ENCODE measurements at places on chromosomes 5 and 9. TPM values are rescaled to one million over a fixed set of nuclear protein-coding genes. Genes with fewer than 3 reads are reported as not detected.

ZDHHC11B gene
- 0.86 TPM for total RNA-seq

KIF12 gene
- total RNA-seq: 3.3 TPM

SYNPO gene
- 1.7 TPM for total RNA-seq

SIT1 gene
- 1.3 TPM for total RNA-seq

NUTM2G gene
- 0.57 TPM for total RNA-seq

GBGT1 gene
- 9.3 TPM for total RNA-seq

ACSL6 gene
- total RNA-seq: 1.6 TPM

CDH18 gene
- 0.61 TPM for total RNA-seq

NOXA1 gene
- total RNA-seq: 1.8 TPM

PDZD2 gene
- 9.9 TPM for total RNA-seq

GRCh38 chr5:173581408-173582215 lies 34.8 kb downstream of the BOD1 start:
- no peaks in the 10 kb centered on the region for H3K4me1 ChIP-seq
- peaks cover 26% of the 10 kb centered on the region for H3K36me3 ChIP-seq
- no peak overlapping the region for H3K4me3 ChIP-seq
- DNase-seq: peak; percentile 84

GRCh38 chr9:21576331-21577189 lies 94.4 kb upstream of the IFNE start:
- H3K27me3 ChIP-seq: no peaks in the 10 kb centered on the region
- H3K4me3 ChIP-seq: no peak overlapping the region
- no peak for DNase-seq
- H3K4me1 ChIP-seq: no peaks in the 10 kb centered on the region

GRCh38 chr9:547314-547713 lies 294.2 kb upstream of the DMRT1 start:
- DNase-seq: no peak
- no peaks in the 10 kb centered on the region for H3K36me3 ChIP-seq
- H3K4me3 ChIP-seq: no peak overlapping the region
- peaks cover 2% of the 10 kb centered on the region for H3K4me1 ChIP-seq
- H3K27ac ChIP-seq: no peak overlapping the region

GRCh38 chr5:137617528-137618205 lies 118.2 kb downstream of the KLHL3 start:
- no peak overlapping the region for H3K27ac ChIP-seq
- no peak for DNase-seq
- H3K27me3 ChIP-seq: no peaks in the 10 kb centered on the region
- no peaks in the 10 kb centered on the region for H3K36me3 ChIP-seq
- no peaks in the 10 kb centered on the region for H3K4me1 ChIP-seq

DNA sequence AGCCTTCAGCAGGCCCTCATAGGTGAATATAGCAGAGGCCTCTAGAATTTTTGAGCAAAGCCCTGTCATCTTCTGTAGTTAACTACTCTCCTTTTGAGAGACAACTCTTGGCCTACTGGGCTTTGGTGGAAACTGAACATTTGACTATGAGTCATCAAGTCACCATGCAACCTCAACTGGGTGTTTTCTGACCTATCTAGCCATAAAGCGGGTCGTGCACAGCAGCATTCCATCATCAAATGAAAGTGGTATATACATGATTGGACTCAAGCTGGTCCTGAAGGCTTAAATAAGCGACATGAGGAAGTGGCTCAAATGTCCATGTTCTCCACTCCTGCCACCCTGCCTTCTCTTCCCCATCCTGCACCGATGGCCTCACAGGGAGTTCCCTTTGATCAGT lies 1115.5 kb downstream of the TAF11L14 start:
- H3K4me3 ChIP-seq: no peak overlapping the region
- H3K27me3 ChIP-seq: no peaks in the 10 kb centered on the region
- H3K4me1 ChIP-seq: no peaks in the 10 kb centered on the region
- DNase-seq: no peak

DNA sequence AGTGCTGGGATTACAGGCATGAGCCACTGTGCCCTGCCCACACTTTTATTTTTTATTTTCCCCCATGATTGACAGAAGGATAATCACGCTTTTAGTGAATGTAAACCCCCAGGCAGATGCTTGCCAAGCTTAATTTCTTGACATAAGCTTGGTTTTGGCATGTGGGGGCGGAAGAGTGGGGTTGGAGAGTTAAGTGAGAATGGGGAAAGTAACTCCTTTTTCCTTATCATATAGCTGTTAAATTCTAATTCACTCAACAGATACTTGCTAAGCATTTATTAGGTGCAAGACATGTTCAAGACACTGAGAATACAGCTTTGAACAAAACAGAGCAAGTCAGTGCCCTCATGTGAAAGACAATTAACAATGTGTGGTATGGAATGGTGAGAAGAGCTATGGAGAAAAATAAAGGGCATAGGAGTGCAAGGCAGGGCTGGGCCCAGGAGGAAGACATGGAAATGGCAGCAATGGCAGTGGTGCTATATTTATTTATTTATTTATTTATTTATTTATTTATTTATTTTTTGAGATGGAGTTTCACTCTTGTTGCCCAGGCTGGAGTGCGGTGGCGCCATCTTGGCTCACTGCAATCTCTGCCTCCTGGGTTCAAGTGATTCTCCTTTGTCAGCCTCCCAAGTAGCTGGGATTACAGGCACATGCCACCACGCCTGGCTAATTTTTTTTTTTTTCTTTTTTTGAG lies 2.2 kb downstream of the SLC26A2 start:
- H3K27ac ChIP-seq: no peak overlapping the region
- H3K4me1 ChIP-seq: peaks cover 2% of the 10 kb centered on the region
- no peaks in the 10 kb centered on the region for H3K36me3 ChIP-seq
- no peak overlapping the region for H3K4me3 ChIP-seq

- H3K27me3 ChIP-seq: no peaks in the 10 kb centered on the region
- no peaks in the 10 kb centered on the region for H3K36me3 ChIP-seq
- no peak for DNase-seq
- H3K27ac ChIP-seq: no peak overlapping the region
- H3K4me3 ChIP-seq: no peak overlapping the region
- no peaks in the 10 kb centered on the region for H3K4me1 ChIP-seq
Measured at GRCh38 chr5:122985954-122986721, 50.4 kb downstream of the PPIC start.

DNA sequence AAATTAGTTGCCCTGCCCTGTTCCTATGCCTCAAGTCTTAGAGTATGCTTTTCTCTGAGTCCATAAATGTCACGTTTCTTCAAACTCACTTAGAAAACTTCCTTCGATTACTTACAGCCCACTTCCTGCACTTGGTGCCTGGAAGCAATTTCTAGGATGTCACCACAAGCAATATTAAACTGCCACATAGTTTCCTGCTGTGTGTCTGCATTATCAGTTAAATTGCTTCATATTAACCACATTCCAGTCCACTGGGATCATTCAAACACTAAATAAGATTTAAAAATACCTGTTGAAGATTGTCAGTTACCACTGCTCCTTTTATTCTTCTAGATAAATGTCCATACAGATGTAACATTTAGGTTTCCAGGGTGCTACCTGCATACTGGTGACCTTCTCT lies 4.1 kb downstream of the DENND1A start:
- no peak for DNase-seq
- no peak overlapping the region for H3K4me3 ChIP-seq
- H3K4me1 ChIP-seq: peaks cover 20% of the 10 kb centered on the region
- no peak overlapping the region for H3K27ac ChIP-seq
- no peaks in the 10 kb centered on the region for H3K27me3 ChIP-seq

- peaks cover 8% of the 10 kb centered on the region for H3K36me3 ChIP-seq
- no peaks in the 10 kb centered on the region for H3K27me3 ChIP-seq
- no peaks in the 10 kb centered on the region for H3K4me1 ChIP-seq
- DNase-seq: no peak
- H3K27ac ChIP-seq: no peak overlapping the region
Measured at GRCh38 chr5:56259002-56259511, 25.9 kb upstream of the ANKRD55 start.

- H3K36me3 ChIP-seq: peaks cover 4% of the 10 kb centered on the region
- no peaks in the 10 kb centered on the region for H3K27me3 ChIP-seq
- H3K4me1 ChIP-seq: no peaks in the 10 kb centered on the region
- H3K4me3 ChIP-seq: no peak overlapping the region
- H3K27ac ChIP-seq: no peak overlapping the region
Measured at GRCh38 chr9:83630938-83631457, 8.1 kb downstream of the IDNK start.

DNA sequence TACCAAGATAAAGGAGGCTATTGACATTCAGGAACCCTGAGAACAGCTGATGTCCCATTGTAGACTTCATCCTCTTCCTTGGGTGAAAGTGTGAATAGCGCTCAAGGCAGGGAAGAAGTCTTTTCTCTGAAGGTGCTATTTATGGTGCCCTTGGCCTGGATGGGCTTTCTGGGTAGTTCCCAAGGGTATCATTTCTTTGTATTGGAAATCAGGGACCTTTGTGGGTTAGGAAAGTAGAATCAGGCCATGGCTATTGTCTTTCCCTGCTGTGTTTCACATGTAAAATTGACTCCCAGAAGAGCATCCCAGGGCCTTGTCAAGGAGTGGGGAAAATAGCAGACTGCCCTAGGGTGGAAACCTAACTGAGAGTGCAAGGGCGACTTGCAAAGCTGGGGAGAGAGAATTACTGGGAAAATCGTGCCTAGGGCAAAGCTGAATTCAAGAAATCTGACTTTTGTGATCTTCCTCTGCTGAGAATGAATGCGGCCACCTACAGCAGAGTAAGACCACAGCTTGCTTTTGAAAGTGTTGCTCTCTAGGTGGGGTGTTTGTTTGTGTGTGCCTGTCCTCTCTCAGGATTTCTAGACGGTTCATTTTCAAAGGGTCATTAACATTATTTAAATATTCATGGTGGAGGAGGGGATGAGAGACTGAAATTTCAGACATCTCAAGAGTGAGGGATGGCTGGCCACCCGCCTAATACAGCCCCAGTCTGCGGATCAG lies 160.6 kb downstream of the C9orf152 start:
- peak overlapping the region; percentile 97 for H3K4me3 ChIP-seq
- no peaks in the 10 kb centered on the region for H3K4me1 ChIP-seq
- H3K36me3 ChIP-seq: no peaks in the 10 kb centered on the region
- peak overlapping the region; percentile 8 for H3K27ac ChIP-seq

- H3K4me3 ChIP-seq: no peak overlapping the region
- H3K36me3 ChIP-seq: no peaks in the 10 kb centered on the region
- H3K27me3 ChIP-seq: no peaks in the 10 kb centered on the region
- H3K27ac ChIP-seq: no peak overlapping the region
- DNase-seq: no peak
Measured at GRCh38 chr5:76199336-76200318, 116.4 kb downstream of the SV2C start.

DNA sequence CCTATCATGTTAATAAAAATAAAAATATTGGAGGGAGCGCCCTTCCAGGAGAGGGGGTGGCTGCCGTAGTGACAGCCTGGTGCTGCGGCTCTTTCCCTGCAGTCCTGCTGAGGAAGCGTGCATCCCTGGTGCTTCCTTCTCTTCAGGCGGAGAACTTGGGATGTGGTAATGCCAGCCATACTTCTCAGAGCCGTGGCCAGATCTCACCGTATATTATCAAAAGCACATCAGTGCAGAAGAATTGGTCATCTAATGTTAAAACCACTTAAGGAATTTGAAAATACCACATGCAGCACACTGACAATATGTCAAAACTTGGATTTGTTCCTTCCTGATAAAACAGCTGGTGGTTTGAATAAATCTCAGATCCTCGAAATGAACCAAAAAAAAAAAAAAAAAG lies 17.7 kb downstream of the C9orf40 start:
- no peaks in the 10 kb centered on the region for H3K27me3 ChIP-seq
- DNase-seq: no peak
- no peak overlapping the region for H3K27ac ChIP-seq

- H3K4me3 ChIP-seq: peak overlapping the region; percentile 85
- no peaks in the 10 kb centered on the region for H3K36me3 ChIP-seq
- peaks cover 5% of the 10 kb centered on the region for H3K27me3 ChIP-seq
- no peaks in the 10 kb centered on the region for H3K4me1 ChIP-seq
- H3K27ac ChIP-seq: no peak overlapping the region
Measured at GRCh38 chr9:93133681-93134014, 403 bp downstream of the NINJ1 start.

GRCh38 chr9:132990781-132991180 lies 12.3 kb downstream of the GFI1B start:
- no peak overlapping the region for H3K27ac ChIP-seq
- peaks cover 3% of the 10 kb centered on the region for H3K4me1 ChIP-seq
- H3K27me3 ChIP-seq: no peaks in the 10 kb centered on the region
- DNase-seq: no peak

DNA sequence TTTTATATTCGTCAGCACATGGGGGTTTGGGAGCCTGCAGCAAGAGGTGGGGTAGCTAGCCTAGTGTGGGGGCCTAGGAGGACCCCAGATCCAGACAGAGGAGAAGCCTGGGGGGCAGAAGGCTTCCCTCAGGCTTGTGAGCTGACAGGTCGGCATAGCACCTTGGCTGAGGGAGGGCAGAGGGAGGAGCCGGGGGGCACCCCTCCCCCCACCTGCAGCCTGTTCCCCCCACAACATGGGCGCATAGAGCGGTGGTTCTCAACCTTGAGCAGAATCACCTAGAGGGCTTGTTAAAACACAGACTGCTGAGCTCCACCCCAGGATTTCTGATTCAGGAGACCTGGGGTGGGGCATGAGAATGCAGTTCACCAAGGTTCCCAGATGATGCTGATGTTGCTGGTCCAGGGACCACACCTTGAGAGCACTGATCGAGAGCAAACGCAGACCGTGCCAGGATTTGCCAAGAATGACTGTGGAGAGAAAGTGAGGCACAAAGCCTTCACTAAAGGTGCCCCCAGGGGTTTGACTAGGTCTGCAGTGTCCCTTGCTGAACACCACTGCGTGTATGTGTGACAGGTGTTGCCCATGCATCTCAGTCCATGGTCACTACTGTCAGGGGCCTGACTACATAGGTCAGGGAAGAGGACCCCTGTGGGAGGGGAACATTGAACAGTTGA lies 163.3 kb downstream of the MACROH2A1 start:
- DNase-seq: no peak
- H3K4me3 ChIP-seq: no peak overlapping the region
- H3K4me1 ChIP-seq: no peaks in the 10 kb centered on the region
- H3K27ac ChIP-seq: no peak overlapping the region
- no peaks in the 10 kb centered on the region for H3K27me3 ChIP-seq

DNA sequence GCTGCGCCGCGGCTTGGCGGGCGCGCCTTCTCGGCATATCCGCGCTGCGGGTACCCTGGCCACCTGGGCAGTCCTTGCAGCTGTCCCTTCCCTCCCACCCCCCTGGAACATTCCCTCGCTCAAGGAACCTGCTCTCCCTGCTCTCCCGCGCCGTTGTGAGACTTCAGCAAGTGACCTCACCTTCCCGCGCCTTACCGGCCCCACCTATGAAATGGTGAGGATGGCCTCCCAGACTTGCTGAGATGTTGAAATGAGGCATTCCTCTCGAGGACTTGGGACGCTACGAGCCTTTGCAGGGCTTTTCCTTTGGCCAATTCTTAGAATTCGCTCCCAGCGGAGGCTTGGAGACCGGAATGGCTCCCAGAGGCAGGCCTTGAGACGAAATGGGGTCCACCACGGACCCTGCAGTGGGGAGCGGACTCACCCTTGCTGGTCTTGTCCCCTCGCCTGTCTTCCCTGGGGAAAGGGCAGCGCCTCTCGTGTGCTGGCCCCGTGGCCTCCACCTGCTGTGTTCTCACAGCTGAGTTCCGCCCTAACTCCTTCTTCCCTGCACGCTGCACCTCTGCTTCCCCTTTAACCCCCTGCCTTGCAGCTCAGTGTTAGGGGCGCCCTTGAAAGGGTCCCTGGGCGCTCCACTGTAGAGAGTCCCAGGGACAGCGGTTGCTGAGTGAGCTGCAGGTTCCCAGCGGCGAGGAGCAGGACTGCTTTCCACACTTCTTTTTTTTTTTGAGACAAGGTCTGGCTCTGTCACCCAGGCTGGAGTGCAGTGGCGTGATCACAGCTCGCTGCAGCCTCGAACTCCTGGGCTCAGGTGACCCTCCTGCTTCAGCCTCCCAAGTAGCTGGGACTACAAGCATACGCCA lies 907 bp downstream of the HMCN2 start:
- H3K27me3 ChIP-seq: peaks cover 3% of the 10 kb centered on the region
- H3K4me3 ChIP-seq: peak overlapping the region; percentile 71
- H3K4me1 ChIP-seq: no peaks in the 10 kb centered on the region
- H3K36me3 ChIP-seq: no peaks in the 10 kb centered on the region
- peak; percentile 71 for DNase-seq
- no peak overlapping the region for H3K27ac ChIP-seq
